ENCODE measurements at places on chromosomes 2 and 18.

DNA sequence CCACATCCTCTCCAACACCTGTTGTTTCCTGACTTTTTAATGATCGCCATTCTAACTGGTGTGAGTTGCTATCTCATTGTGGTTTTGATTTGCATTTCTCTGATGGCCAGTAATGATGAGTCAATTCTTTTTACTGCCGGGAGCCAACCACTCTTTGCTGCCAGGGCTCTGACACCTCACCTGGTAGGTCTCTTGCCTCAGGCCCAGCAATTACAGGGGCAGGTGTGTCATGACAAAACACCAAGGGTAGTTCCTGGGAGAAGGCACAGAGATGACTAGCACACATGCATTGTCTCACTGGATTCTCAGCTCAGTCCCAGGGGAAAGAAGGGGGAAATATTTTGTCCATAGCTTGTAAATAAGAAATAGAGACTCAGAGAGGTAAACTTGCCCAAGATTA lies 122.3 kb downstream of the CHST9 start:
- DNase-seq, result no peak

DNA sequence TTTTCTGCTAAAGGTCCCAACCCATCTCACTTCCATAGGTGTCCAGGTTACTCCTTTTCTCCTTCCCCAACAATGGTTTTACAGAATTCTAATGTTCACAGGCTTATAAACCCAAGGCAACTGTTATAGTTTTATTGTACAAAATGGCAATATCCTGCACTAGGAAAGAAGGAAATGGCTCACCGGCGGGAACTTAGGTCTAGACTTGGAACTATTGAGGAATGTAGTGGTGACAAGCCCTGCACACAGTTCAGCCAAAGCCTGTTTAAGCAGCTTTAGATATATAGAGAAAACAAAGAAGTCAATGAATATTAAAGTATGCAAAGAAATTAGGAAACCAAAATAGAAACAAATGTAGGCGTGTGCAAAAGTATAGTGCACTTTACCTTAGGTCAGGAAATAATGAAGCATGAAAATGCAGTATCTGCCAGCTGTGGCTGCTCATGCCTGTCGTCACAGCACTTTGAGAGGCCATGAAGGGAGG lies 22.7 kb upstream of the KCNG3 start:
- no peak for DNase-seq

- DNase-seq, result no peak
These were observed 85.9 kb upstream of the ACSL3 start for GRCh38 chr2:222774941-222775340.

DNA sequence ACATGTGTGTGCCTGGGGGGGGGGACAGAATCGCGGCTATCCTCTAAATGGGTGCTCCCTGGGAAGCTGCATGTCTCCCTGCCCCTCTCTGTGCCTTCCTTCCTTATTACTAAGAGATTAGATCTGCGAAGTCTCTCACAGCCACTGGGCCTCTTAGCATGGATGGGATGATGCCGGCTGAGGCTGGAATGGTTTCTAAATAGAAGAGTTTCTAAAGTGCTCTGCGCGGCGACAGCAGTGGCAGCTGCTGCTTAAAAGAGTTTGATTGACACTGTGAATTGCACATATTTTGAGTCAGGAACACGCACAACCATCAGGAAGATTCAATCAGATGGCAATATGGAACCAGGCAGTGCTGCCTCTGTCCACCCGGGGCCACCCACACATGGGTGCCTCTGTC lies 163.8 kb downstream of the CLIP4 start:
- DNase-seq, result no peak

Data from fibroblast of skin of abdomen (primary cell).